NCI-H1092 (cell line): ENCODE measurements at places on chromosomes 6 and 20.

- no peak for DNase-seq
Observed at GRCh38 chr6:144652292-144652891, 367.3 kb downstream of the UTRN start.

GRCh38 chr6:109118871-109119354, 23.6 kb downstream of the CEP57L1 start:
- DNase-seq, result no peak

DNA sequence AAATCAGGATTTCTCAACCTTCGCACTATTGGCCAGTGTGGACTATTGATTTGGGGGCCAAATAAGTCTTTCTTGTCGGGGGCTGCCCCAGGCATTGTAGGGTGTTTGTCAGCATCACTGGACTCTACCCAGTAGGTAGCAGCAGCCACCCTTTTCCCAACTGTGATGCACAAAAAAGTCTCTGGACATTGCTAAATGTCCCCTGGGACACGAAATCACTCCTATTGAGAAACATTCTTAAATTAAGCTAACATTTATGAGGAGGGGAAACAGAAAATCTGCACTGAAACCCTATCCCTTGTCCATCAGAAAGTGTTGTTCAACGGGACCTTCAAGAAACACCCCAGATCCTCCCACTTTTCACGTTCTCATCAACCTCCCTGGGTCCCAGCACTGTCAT, 54.2 kb downstream of the NFATC2 start:
- no peak for DNase-seq

GRCh38 chr6:37622646-37623071, 75.0 kb downstream of the MDGA1 start:
- no peak for DNase-seq

GRCh38 chr6:14354919-14355572, 237.5 kb downstream of the CD83 start:
- no peak for DNase-seq

DNA sequence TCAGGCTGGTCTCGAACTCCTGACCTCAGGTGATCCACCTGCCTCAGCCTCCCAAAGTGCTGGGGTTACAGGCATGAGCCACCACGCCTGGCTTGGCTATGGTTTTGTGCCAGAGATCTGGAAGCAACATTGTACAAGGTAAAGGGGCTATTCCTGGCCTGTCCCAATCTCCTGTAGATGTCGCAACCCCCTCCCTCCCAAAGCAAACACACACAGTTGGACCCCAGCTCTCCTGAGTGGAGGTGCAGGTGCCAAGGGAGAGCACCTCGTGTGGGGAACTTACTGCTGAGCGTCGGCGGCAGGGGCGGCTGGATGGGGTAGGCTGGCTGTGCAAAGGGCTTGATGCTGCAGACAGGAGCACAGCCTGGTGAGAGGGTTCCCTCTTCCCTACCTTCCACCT, 8.8 kb downstream of the RPL10A start:
- DNase-seq, result no peak

GRCh38 chr20:41738604-41739206, 120.5 kb upstream of the CHD6 start:
- peak; percentile 22 for DNase-seq
